Fibroblast of skin of scalp (primary cell): ENCODE measurements at places on chromosomes 3 and 15.

- no peak for DNase-seq
Measured at GRCh38 chr3:14685179-14685578, 10.2 kb downstream of the C3orf20 start.

GRCh38 chr3:43442872-43443395 lies 156.6 kb downstream of the SNRK start:
- DNase-seq, result no peak

DNA sequence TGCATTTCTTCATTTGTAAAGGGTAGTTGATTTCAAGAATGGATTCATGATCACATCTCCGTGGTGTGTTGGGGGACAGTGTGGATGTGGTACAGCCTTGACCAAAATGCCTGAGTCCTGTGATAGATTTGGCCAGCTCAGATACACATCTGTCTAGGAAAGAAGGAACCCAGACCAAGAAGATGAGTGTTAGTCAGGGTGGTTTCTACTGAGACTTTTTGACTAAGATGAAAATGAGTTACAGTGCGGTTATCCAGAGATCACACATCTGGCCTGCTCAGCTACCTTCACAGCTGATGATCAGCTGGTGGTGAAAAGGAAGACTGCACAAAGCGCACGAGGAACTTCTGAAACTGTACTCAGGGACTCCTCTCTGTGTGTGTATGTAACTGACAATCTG lies 68.0 kb downstream of the FNDC3B start:
- no peak for DNase-seq

DNA sequence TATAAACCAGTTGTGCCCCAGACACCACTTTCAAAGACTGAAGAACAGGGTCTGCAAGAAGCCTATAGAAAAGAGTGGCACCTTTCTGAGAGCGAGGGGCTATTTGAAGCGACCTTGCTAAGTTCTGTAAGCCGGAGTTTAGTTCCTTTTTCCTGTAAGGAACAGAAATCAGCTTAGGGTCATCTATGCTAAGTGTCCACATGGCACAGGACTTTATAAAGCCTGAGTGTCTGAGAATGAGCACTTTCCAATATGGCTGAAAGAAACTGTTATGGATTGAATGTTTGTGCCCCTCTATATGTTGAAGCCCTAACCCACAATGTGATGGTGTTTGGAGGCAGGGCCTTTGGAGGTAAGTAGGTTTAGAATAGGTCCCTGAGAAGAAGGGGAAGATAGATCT lies 4.0 kb upstream of the A4GNT start:
- no peak for DNase-seq

DNA sequence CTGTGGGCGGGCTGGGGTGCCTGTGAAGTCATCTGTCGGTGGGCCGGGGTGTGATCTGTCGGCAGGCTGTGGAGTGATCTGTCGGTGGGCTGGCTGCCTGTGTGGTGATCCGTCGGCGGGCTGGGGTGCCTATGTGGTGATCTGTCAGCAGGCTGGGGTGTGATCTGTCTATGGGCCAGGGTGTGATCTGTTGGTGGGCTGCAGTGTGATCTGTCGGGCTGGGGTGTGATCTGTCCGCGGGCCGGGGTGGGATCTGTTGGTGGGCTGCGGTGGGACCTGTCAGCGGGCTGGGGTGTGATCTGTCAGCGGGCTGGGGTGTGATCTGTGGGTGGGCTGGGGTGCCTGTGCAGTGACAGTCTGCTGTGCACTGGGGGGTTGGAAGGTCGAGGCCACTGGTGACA lies 204.5 kb downstream of the XXYLT1 start:
- no peak for DNase-seq

GRCh38 chr15:73052653-73053397 lies 562 bp downstream of the NEO1 start:
- peak; percentile 35 for DNase-seq

GRCh38 chr3:189363590-189364255 lies 192.0 kb downstream of the TPRG1 start:
- peak; percentile 17 for DNase-seq

GRCh38 chr3:111999484-112000324 lies 982 bp downstream of the TAGLN3 start:
- DNase-seq, result no peak

DNA sequence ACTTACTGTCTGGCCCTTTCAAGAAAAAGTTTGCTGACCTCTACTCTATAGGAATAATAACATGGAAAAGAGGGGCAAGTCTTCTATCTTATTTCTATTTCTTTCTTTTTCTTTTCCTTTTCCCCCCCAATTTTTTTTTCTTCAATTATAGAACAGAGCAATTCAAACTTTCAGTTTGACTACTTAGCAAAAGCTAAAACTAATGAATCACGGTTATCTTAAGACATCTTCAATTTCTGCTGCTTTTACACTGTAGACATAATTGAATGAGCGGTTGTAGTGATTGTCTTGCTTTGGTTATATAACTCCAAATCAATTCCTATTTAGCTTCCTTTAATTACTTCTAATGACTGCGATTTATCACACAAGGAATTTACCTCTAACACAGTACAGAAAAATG lies 74.3 kb upstream of the P2RY1 start:
- no peak for DNase-seq

- DNase-seq, result no peak
Measured at GRCh38 chr3:13634615-13635014, 85.7 kb downstream of the FBLN2 start.

- no peak for DNase-seq
Measured at GRCh38 chr15:51092480-51093040, 2.1 kb downstream of the TNFAIP8L3 start.

GRCh38 chr15:64017082-64017588 lies 29.1 kb downstream of the DAPK2 start:
- peak; percentile 38 for DNase-seq

- DNase-seq, result peak; percentile 33
Measured at GRCh38 chr3:171349392-171349791, 110.8 kb downstream of the TNIK start.

DNA sequence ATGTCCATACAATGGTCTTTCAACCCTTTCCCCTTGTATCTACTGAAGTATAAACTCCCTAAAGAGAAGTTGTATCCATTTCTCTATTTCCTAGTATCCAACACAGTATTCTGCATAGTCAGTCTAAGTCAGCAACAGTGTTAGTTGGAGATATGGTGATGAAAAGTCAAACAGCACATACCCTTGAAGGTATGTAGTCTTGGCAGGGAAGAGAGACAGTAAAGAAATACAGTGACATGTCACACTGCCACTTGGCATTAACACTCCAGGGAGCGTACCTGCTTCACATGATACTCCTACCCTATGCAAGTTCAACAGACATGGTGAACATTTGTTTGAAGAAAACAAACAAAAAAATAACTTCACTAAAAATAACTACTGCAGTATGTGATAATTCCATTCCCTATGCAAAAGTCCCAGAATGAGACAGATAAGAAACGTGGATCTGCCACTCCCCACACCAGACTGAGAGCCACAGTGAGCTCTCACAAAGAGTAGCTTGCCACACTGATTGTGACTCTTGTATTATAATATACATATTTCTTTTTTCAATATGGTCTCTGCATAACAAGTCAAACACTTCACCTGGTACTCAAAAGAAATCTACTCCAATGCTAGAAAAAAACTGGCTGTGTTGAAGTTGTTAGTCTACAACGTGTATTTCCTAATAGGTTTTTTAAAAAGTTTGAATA lies 5.9 kb downstream of the PDCD10 start:
- DNase-seq, result no peak

GRCh38 chr3:139109271-139109670 lies 64.6 kb upstream of the PRR23C start:
- DNase-seq, result no peak

GRCh38 chr15:76335307-76336253 lies 993 bp upstream of the ISL2 start:
- DNase-seq, result no peak

GRCh38 chr3:140097874-140098635 lies 163.1 kb downstream of the CLSTN2 start:
- no peak for DNase-seq

- peak; percentile 74 for DNase-seq
Measured at GRCh38 chr3:132421832-132422231, 4.5 kb downstream of the DNAJC13 start.

DNA sequence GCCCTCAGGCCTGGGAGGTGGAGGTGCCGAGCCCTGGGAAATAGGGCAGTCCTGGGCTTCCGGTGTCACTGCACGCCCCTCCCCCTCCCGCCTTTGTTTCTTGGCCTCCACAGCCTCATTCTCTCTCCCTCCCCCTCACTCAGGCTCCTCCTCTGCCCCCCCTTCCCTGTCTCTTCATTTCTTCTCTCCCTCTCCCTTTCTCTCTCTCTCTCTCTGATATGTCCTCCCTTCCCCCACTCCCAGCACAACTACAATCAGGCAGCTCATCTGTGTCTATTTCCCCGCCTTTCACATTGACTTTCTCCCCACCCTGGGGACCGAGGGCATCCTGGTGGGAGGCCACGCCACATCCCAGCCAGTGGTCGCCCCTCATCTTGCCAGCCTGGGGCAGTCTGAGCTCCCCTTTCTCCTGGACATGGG lies 40.2 kb downstream of the IDH2 start:
- peak; percentile 47 for DNase-seq

- DNase-seq, result peak; percentile 13
Measured at GRCh38 chr3:20576228-20576627, 390.2 kb upstream of the SGO1 start.

GRCh38 chr3:12470111-12470510 lies 14.2 kb upstream of the TSEN2 start:
- peak; percentile 71 for DNase-seq

- DNase-seq, result no peak
Measured at GRCh38 chr15:29382862-29383261, 113.2 kb upstream of the NSMCE3 start.

GRCh38 chr3:85760342-85760741 lies 801.6 kb downstream of the CADM2 start:
- no peak for DNase-seq

GRCh38 chr3:58041826-58042324 lies 33.7 kb downstream of the FLNB start:
- DNase-seq, result peak; percentile 95

- no peak for DNase-seq
Measured at GRCh38 chr15:49748791-49749190, 127.9 kb downstream of the DTWD1 start.

DNA sequence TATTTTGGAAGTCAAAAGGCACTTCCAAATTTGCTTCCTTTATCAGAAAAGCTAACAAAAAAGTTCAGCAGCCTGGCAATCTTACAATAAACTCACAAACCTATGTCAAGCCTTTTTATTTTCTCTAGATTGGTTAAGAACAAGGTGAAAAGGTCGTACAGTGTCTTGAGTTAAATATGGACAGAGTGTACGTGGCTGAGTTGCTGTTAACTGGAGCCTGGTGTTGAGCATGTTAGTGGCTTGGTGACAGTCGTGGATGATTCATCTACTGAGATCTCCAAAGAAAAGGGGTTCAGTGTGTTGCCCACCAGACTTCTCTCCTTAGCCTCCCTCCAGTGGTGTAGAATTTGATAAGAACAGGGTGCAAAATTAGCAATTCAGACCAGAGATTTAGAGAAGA lies 89.7 kb downstream of the SSR3 start:
- DNase-seq, result no peak

DNA sequence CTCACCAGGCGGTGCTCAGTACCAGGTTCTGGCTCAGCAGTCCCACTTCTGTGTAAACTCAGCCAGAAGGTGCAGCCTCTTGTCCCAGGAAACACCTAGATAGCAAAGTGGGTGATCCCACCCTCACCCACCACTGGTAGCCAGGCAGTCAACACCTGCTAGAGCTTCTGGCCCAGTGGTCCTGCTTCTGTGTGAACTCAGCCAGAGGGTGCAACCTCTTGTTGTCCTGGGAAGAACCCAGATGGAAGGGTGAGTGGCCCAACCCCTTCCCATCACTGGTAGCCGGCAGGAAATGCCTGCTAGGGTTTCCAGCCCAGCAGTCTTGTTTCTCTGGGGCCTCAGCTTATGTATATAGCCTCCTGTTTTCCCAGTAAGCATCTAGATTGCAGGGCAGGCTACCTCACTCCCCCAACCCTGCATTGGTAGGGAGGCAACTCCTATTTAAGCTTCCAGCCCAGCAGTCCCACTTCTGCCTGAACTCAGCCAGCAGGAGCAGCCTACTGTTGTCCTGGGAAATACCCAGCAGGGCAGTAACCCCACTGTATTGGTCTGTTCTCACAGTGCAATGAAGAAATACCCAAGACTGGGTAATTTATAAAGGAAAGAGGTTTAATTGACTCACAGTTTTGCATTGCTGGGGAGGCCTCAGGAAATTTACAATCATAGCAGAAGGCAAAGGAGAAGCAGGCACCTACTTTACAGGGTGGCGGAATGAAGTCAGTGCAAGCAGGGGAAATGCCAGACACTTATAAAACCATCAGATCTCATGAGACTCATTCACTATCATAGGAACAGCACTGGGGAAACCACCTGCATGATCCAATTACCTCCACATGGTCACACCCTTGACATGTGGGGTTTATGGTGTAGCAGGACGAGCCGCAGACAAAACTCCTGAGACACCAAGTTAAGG lies 110.6 kb downstream of the DTWD1 start:
- DNase-seq, result no peak

DNA sequence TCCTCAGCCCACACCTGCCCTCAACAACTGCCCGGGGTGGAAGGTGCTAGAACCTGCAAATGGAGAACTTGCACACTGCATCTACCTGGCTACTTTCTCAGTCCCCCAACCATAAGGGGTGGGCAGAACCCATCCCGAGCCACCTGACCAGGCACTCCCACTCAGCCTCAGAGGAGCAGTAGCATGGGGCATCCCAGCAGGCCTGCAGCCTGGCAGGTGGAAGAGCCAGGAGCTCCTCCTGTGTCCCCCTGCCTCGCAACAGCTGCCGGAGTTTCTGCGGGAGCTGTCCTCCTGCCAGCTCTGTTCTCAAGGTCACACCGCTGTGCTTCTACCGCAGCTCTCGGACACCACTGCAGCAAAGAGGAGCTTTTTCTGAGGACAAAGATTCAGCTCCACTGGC lies 27.5 kb downstream of the RAB6B start:
- no peak for DNase-seq

DNA sequence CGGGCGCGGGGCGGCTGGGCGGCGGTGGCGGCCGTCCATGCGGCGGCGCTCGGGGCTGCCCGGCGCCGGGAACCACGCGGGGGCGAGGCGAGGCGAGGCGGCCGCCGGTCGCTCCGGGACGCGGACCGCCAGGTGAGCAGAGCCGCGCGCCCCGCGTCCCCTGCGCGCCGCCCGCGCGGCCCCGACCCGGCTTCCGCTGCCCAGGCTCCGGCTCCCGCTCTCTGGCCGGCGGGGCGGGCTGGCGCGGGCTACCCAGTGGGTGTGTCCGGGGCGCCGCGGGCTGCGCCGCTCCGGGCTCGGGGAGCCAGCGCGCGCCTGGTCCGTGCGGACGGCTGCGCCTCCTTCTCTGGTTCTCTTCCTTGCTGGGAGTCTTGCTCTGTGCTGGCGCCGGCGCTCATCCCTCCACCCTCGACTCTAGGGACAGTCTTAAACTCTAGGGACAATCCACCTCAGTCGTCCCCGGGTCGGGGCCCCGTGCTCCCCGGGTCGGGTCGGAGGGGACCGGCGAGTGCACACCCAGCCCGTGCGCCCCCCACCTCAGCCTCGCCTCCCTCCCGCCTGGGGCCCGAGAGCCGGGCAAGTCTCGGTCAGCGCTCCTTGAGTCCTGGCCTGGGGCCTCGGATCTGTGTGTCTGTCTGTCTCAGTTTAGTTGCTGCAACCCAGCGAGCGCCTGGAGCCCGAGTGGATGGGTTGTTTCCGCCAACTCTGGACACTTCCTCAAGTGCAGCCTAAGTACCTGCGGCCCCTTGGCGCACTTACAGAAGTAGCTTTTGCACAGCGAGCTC lies 488 bp downstream of the THSD4 start:
- DNase-seq, result peak; percentile 53
